ENCODE measurements at places on chromosomes 11 and 22.

GRCh38 chr22:45602824-45603595 is 68.6 kb upstream of the ATXN10 start:
- DNase-seq = peak; percentile 61

- DNase-seq = no peak
These were observed 14.5 kb upstream of the APLNR start for GRCh38 chr11:57251491-57252104.

DNA sequence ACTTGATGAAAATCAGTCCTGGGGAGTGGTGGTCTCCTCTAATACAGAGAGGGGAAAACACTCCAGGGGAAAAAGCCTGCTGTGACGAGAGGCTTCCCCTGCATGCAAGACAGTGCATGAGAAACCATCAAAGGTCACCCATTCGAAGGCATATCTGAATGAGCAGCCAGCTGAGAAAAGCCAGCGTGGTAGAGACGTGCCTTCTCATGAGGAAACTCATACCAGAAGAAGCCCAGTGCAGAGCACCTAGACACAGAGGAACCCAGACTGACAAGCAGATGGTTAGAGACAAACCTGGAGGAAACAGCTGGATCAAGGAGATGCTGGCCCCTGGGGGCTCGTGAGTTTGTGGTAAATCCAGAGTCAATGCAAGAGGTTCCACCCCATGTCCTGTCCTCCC is 534.8 kb downstream of the BRD1 start:
- DNase-seq = no peak

- no peak for DNase-seq
These were observed 3.1 kb upstream of the TNNT3 start for GRCh38 chr11:1916132-1916985.

GRCh38 chr11:108768370-108768769 is 103.5 kb downstream of the DDX10 start:
- no peak for DNase-seq

- no peak for DNase-seq
These were observed 38.0 kb downstream of the BCR start for GRCh38 chr22:23218053-23218866.

DNA sequence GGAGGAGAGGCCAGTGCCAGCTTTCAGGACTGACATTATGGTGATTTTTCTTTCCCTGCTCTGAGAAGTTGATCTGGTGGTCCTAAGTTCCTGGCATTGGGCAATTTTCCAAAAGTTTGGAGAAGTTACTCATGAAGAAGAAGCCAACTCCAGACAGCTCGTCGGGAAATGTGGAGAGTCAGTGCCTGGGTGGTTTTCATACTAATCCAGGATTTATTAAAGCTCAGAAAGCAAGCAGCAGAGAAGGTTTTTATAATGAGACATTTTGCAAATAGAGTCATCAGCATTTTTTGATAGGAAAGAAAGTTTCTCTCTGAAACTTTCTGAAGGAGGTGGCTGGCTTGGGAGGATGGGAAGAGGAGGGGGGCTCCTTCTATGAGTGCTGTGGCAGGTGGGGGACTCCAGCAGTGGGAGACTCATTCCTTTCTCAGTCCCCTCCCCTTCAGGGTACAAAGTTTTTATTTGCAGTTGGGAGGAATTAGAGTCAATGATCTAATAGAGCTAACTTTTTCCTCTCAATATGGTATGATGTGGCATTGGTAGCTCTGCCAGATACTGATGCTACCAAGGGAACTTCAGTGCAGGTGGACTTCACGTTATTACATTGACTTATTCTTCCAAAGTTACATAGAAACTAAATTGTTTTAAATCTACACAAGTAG is 55.4 kb downstream of the LIF start:
- DNase-seq = no peak

DNA sequence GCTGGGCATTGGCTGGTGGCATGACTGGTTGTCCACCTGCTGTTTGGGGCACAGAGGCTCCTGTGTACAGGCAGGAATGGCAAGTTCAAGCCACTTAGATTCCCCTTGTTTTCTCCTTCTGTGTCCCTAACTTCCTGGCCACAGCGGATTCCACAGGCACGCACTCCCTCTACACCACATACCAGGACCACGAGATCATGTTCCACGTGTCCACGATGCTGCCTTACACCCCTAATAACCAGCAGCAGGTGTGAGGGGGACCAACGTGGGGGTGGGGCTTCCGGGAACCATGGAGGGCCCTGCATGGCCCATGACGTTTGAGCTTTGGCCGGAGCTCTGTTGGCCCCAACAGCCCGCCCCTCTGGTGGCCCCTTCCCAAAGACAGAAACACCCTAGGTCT is 7.8 kb downstream of the SIPA1 start:
- DNase-seq = no peak

- DNase-seq = no peak
These were observed 624 bp downstream of the TMEM41B start for GRCh38 chr11:9313648-9314290.
